Omental fat pad (tissue), 4 donors: ENCODE measurements at places on chromosomes 4 and X. TPM values are rescaled to one million over a fixed set of nuclear protein-coding genes. Genes with fewer than 3 reads are reported as not detected.

DNA sequence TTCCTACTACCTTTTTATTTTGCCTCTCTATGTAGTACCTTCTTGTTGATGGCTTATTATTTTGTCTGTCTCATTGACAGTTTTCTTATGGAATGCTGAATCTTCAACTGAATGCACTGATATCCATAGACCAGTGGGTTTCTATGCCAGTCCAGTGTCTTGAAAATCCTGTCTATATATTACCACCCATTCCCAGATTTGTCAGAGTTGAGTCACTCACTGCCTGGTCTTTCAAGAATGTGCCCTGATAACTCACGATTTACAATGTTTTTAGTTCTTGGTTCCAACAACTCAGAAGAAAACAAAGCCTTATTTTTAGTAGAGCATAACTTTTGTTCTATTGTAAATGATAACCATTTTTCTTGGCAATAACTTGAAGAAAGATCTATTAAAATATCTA lies 606.0 kb upstream of the PITX2 start:
- DNase-seq: no peak

GRCh38 chr4:160372390-160372789 lies 1269.5 kb downstream of the RAPGEF2 start:
- no peak for DNase-seq

RNF212 gene
- total RNA-seq: 8.6 TPM

ALB gene
- total RNA-seq: 1.2 TPM

GRCh38 chrX:20451929-20452328 lies 185.2 kb upstream of the RPS6KA3 start:
- DNase-seq: no peak

- no peak for DNase-seq
These were observed 901 bp downstream of the JADE1 start for GRCh38 chr4:128810331-128810870.

SHROOM3 gene
- 12.2 TPM for total RNA-seq

GRCh38 chr4:108926061-108926460 lies 163.2 kb upstream of the ETNPPL start:
- DNase-seq: no peak

DNA sequence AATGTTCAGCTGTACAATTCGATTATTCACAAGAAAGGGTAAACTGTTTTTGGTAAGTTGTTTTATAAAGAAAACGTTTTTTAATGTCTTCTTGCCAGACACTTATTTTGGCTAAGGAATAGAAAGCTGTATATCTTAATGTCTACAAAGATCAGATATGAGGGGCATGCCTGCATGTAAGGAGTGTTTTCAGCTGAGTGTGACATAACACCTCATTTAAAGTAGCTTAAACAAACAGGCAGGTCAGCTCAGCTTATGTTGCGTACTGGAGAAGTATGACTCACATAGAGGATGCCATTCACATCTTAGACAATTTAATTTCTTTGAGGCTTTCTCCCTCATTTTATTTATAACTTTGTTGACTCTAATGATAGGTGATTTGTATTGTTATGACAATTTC lies 30.4 kb downstream of the LAMTOR3 start:
- DNase-seq: no peak

- DNase-seq: no peak
These were observed 14.5 kb downstream of the PRSS48 start for GRCh38 chr4:151291485-151291884.
